DND-41 (cell line): ENCODE measurements at places on chromosomes 13 and 19.
A peak's percentile ranks its signal among the peaks of the same experiment; 100 is the strongest.

- no peak for DNase-seq
Measured at GRCh38 chr13:38166116-38166515, 183.5 kb upstream of the UFM1 start.

DNA sequence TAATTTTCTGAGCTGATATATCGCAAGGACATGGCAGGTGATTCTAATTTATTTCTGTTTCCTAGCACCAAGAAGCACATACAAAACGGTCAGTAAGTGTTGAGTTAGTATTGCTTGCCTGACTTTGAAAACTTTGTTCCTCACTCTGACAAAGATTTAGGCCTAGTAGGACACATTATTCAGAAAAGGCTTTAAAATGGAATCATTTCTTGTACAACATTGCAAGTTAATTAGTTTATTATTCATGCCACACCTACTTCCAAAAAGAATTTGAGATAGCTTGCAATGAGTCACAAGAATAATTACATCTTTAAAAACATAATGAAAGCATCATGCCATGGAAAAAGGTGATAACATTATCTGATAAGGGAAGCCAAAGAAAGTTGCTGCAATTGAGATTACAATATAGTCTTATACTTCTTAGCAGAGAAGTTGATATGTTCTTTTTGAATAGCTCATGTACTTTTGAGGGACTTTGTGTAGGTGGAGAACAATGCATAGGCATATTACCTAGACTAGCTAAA, 474.2 kb downstream of the KLF5 start:
- DNase-seq, result no peak

- DNase-seq, result peak; percentile 42
Measured at GRCh38 chr19:49592486-49593232, 1.7 kb downstream of the PRR12 start.

- no peak for DNase-seq
Measured at GRCh38 chr19:15266683-15267082, 34.4 kb upstream of the EPHX3 start.

DNA sequence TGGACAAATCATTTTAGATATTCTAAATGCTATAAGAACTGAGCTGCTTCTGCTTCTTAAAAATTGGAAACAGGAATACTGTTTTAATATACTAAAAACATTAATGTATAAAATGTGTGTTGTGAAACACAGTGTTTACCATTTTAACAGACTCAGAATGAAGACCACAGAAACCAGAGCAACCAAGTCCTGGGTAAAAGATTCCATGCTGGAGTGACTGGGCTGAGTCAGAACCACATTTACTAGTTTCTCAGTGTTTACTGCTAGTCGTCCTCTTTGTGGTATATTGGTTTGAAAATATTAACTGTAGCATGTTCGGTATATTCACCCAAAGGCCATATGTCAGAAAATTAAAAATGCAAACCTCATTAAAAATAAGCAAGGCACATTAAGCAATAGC, 31.9 kb downstream of the ANKRD10 start:
- DNase-seq, result no peak

GRCh38 chr13:113663934-113664333, 3.1 kb upstream of the GRK1 start:
- DNase-seq, result no peak

DNA sequence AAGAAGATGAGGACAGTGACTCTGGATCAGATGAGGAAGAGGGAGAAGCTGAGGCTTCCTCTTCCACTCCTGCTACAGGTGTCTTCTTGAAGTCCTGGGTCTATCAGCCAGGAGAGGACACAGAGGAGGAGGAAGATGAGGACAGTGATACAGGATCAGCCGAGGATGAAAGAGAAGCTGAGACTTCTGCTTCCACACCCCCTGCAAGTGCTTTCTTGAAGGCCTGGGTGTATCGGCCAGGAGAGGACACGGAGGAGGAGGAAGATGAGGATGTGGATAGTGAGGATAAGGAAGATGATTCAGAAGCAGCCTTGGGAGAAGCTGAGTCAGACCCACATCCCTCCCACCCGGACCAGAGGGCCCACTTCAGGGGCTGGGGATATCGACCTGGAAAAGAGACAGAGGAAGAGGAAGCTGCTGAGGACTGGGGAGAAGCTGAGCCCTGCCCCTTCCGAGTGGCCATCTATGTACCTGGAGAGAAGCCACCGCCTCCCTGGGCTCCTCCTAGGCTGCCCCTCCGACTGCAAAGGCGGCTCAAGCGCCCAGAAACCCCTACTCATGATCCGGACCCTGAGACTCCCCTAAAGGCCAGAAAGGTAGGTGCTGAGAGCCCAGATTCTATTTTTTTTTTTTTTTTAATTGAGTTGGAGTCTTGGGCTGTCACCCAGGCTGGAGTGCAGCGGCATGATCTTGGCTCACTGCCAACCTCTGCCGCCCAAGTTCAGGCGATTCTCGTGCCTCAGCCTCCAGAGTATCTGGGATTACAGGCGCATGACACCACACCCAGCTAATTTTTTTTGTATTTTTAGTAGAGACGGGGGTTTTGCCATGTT, 2.3 kb downstream of the PPP1R15A start:
- no peak for DNase-seq

DNA sequence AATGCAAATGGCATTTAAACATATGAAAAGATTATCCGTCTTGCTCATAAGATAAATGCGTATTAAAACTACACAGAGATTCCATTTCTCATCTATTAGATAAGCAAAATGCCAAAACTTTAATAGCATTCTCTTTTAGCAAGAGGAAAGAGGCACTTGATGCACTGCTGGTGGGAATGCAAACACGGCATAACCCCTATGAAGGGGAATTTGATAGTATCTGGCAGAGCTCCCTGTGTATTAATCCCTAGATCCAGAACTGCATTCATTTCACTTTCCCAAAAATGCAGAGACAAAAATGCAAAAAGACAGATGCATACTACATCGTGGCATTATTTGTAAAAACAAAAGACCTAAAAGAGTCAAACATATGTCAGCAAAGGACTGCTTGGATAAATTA, 193.6 kb upstream of the STARD13 start:
- DNase-seq, result no peak

DNA sequence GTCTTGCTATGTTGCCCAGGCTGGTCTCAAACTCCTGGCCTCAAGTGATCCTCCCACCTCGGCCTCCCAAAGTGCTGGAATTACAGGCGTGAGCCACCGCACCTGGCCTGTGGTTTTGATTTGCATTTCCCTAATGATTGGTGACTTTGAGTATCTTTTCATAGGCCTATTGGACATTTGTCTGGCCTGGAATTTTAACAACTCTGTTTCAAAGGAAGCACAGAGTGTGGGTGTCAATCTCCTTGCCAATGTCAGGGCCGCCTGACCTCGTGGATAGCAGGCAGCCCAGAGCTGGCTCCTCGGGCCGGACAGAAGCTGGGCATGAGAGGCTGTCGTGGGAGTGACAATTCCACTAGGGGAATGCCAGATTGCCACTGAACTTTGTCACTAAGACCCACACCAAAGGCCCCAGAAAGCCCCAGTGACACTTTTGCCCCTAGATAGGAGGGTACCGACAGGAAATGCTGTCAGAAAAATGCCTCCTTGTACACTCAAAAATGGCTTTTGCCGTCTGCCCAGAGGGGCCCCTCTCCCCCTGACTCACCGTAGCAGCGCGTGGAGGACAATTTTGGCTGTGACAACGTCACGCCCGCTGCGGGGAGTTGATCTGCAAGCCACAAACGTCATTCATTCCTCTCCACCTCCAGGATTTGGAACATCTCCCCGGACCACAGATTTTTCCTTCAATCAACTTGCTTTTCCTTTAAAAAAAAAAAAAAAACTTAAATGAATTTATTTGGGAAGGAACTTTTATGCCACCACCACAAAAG, 11.7 kb upstream of the ADGRE5 start:
- no peak for DNase-seq

DNA sequence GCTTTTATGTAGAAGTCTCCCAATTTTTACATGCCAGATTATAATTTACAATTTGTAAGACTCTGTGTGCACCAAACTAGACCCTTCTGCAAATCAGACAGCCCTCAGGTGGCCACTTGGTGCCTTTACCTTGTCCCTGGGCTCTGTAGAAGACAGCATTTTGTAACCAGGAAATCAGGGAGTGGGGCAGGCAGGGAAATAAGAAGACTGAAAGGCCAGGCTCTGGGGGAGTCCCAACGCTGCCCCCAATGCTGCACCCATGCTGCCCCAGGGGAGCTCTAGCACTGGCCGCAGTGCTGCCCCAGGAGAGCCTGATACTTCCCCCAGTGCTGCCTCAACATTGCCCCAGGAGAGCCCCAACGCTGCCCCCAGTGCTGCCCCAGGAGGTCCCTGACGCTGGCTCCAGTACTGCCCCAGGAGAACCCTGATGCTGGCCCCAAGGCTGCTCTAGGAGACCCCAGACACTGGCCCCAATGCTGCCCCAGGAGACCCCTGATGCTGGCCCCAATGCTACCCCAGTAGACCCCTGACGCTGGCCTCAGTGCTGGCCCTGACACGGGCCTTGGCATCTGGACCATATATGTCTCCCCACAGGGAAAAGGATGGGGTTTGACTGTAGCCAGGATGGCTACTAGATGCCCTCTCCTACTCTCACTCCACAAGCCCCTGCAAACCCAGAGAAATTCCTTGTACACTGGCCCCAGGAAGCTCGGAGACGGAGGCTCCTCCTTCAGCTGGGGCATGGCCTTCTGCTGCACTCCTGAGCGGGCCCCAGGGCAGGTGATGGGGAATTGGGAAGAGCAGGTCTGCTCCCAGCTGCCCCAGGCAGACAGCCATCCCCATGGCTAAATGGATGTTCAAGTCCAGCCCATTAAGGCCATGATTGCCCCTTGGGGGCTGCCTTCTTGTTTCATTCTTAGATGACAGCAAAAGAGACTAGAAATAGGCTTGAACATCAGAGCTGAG, 23.6 kb downstream of the VSTM2B start:
- no peak for DNase-seq

GRCh38 chr13:39566216-39566869, 36.6 kb downstream of the LHFPL6 start:
- DNase-seq, result no peak

- DNase-seq, result peak; percentile 69
Measured at GRCh38 chr19:13788991-13789390, 6.3 kb upstream of the ZSWIM4 start.

DNA sequence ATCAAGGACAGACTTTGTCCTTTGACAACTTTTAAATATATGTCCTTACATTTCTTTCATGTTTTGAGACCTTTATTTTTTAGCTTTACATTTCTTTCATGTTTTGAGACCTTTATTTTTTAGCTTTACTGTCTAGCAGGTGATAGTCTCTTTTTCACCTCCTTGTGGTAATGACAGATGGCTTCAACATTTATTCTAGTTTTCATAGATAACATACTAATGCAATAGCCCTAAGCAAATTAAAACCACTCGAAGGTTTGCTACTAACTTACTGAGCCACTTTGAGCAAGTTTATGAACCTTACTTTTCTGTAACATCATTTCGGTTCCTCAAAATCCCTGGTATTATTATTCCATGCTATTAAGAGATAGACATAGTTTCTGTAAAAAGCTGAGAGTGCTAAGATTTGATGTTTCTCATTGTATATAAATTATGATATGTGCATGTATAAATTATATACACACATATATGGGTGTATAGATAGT, 4.5 kb downstream of the DACH1 start:
- no peak for DNase-seq

- no peak for DNase-seq
Measured at GRCh38 chr13:24911133-24911908, 147.4 kb downstream of the RNF17 start.

DNA sequence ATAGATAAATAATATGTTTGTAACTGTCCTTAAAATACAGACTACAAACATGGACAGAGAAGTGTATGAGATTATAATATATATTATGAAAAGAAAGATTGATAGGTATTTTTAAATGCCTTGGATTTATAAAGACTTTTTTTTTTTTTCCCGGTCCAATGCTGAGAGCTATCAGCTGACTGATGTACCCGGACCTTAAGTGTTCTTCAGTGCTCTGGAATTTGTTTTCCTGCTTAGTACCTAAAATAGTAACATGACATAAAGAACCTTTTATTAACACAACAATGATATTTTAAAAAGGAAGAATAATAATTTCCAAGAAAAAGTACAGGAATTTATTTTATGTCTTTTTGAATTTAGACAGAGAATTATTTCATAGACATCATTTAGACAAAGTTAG, 795.5 kb upstream of the PCDH9 start:
- DNase-seq, result no peak

GRCh38 chr19:58553799-58554493, 959 bp downstream of the CHMP2A start:
- DNase-seq, result no peak

DNA sequence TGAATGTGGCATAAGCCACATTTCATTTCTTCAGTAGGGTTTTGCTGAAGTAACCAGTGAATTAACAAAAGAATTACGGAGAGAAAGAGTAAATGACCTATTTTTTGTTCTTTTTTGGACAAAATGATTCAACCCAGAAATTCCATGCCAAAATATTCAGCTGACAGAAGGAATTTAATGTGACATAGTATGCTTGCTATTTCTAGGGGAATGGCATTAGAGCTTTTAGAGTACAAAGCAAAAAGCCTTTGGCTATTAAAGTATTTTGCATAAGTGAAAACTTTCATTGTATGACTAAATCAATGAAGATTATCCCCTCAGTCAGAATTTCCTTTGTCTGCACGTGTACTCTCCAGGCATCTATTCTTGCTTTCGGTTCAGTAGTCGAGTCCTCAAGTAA, 465.3 kb downstream of the COG6 start:
- no peak for DNase-seq

DNA sequence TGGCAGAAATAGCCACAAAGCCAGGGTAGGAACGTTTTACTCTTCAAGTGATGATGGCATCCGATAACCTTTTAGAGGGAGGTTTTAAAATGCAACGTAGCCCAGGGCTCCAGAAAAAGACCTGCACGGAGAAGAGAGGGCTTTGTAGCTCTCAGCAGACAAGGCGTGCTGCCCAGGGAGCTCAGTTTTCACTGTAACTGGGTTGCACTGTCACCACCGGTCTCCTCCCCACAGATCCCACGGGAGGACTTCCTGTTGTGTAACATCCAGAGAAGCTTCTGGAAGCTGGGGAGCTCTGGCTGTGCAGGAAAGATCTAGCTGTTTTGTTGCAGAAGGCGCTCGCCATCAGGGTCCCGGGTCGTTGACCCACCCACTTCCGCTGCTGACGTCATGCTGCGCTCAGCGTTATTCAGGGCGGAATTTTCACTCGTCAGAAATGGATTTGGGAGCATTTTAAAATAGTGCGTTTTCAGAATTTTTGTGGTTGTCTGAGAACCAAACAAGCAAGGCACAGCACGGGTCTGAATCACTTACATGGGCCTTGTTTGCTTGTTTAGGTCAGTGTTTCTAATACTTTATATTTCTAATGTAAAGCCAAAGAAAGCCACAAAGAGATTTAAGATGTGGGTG, 50.8 kb downstream of the ATP11A start:
- DNase-seq, result no peak

DNA sequence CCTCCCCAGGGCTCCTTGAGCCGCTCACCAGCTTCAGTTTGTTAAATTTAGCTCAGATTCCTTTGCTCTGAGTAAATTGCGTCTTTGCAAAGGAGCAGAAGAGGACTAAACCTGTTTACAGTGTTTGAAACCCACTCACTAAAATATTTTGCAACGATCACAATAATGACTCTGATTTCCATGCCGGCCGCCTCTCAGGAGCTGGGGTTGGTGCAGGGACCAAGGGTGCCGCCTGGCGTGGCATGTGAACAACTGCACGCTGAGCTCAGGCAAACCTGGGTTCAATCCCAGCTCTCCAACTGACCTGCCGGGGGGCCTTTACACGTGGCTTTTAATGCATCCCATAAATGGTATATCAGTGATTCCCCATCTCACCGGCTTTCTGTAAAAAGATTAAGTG, 68.7 kb upstream of the CACNA1A start:
- no peak for DNase-seq
